H7 (cell line): ENCODE measurements at places on chromosomes 3 and 15.
A peak's percentile ranks its signal among the peaks of the same experiment; 100 is the strongest.

- DNase-seq = no peak
Measured at GRCh38 chr15:80823995-80824394, 44.8 kb downstream of the CEMIP start.

DNA sequence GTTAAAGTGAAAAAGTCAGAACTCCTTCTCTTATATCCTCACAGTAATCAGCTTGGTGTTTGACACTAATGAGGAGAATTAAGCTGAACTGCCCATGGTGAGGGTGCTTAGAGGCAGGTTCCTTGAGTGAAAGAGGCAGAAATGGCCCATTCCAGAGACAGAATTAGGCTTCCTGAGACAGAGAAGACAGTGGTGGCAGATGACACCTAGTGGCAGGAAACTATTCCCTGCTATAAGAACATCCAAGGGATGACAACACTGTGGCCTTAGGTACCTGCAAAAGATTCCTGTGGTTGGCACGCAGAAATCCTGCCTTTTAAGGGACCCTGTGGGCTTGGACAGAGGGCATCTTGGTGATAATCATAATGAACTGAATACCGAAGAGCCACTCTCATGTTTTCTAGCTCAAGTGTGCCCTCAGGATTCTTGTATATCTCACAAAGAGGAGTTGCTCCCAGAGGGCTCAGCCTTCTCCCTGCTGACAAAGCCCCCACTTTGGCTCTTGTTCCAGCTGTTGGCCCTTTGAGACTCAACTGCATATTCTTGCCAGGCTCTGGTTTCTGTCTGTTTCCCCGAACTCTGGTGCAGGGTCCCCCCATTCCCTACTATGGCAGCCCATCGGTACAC is 56.0 kb downstream of the KBTBD12 start:
- DNase-seq = peak; percentile 48

DNA sequence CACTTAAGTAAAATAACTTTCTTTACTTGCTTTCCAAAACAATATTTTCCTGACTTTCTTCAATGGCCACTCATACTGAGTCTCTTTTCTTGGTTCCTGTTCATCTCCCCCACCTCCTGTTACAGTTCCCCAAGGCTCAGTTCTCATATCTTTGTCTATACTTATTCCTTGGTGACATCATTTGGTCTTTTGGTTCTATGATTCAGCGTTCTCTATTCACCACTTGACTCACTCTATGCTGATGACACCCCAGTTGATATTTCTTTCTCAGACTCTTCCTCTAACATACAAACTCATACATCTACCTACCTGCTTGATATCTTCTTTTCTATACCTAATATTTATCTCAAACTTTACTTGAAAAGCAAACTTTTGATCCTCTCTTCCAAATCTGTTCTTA is 85.0 kb upstream of the P3H2 start:
- no peak for DNase-seq

- no peak for DNase-seq
Measured at GRCh38 chr15:69838994-69839393, 258.7 kb downstream of the TLE3 start.

- DNase-seq = no peak
Measured at GRCh38 chr3:161913786-161914389, 417.3 kb downstream of the OTOL1 start.

DNA sequence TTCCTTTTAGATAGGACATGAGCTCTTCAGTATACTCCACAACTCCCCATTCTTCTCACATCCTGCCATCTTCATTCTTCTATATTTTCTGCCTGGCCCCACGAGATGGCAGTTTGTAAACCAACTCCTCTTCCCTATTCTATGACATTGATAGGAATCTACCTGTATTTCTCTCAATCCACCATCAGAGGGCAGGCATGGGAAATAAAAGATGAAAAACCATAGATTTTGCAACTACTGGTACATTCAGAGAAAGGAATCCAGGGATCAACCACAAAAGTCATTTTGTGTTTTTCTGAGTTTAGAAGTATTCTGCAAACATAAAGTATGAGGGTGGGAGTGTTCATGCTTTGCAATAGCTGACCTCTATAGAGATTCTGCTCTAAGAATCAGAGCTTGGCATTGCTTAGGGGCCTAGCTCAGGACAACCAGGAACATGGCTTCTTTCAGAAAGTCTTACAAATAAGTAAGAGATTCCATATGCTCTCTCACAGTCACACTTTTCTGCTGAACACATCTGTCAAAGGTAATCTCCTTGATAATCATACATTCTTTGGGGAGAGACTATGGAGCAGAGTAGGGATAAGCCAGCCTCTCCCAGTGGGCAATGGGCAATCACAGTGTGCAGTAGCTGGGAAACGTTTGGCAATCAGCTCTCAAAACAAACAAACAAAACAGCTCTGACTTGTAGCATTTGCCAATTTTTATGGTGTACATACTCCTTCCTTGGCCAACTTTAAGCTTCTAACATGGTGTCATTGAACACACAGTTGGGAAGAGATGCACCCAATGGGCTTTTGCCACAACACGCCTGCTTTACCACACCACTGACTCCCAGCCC is 43.1 kb upstream of the SLC25A36 start:
- DNase-seq = peak; percentile 25

DNA sequence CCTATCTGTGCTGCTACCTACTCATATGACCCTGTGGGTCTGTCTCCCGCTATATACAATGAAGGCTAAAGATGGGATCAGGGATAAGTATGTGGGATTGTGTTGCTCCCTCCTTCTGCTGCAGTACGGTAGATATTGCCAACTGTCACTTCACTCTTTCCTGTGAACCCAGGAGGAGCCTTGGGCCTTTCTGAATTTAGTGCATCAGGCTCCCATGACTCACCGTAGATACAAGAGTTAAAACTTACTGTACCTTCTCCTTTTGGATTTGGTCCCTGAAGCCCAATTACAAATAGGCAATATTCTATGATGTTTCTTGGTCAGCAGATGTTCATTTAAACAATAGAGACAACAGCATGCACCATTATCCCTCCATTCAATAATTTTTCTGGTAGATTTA is 27.4 kb downstream of the MITF start:
- DNase-seq = no peak
